ENCODE measurements at places on chromosomes 5 and 9.

GRCh38 chr9:19009391-19009965 is 23.5 kb downstream of the SAXO1 start:
- peak overlapping the region; percentile 38 for H3K27ac ChIP-seq
- DNase-seq: no peak
- no peaks in the 10 kb centered on the region for H3K36me3 ChIP-seq
- no peaks in the 10 kb centered on the region for H3K4me1 ChIP-seq
- H3K27me3 ChIP-seq: no peaks in the 10 kb centered on the region

GRCh38 chr5:19753579-19753978 is 234.4 kb downstream of the CDH18 start:
- no peak overlapping the region for H3K4me3 ChIP-seq
- H3K36me3 ChIP-seq: no peaks in the 10 kb centered on the region
- H3K4me1 ChIP-seq: no peaks in the 10 kb centered on the region
- no peak overlapping the region for H3K27ac ChIP-seq

- no peak for DNase-seq
- no peak overlapping the region for H3K4me3 ChIP-seq
- no peaks in the 10 kb centered on the region for H3K27me3 ChIP-seq
These were observed 247.9 kb downstream of the TRPM3 start for GRCh38 chr9:70873506-70873905.

DNA sequence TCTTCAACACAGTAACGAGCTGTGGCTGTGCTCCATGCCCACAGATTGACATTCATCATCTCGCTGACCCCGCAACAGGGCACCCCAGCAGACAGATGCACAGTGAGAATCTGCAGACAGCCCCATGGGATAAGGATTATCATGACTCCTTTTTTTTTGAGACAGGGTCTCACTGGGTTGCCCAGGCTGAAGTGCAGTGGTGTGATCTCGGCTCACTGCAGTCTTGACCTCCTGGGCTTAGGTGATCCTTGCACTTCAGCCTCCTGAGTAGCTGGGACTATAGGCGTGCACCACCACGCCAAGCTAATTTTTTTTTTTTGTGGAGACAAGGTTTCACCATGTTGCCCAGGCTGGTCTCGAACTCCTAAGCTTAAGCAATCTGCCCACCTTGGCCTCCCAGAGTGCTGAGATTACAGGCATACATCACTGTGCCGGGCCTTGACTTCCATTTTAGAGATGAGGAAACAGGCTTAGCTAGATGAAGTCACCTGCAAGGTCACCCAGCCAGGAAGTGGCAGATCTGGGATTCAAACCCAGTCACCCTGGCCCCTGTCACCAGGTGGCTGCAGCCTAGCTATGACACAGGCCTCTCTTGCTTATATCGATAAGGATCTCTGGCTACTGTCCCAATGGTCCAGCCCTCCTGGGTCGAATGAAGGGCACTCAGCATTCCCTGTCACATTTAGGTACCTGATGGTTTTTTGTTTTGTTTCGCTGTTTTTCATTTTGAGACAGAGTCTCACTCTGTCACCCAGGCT is 5.1 kb downstream of the AIF1L start:
- no peaks in the 10 kb centered on the region for H3K36me3 ChIP-seq
- no peaks in the 10 kb centered on the region for H3K27me3 ChIP-seq
- no peak overlapping the region for H3K27ac ChIP-seq
- no peak overlapping the region for H3K4me3 ChIP-seq
- H3K4me1 ChIP-seq: no peaks in the 10 kb centered on the region

DNA sequence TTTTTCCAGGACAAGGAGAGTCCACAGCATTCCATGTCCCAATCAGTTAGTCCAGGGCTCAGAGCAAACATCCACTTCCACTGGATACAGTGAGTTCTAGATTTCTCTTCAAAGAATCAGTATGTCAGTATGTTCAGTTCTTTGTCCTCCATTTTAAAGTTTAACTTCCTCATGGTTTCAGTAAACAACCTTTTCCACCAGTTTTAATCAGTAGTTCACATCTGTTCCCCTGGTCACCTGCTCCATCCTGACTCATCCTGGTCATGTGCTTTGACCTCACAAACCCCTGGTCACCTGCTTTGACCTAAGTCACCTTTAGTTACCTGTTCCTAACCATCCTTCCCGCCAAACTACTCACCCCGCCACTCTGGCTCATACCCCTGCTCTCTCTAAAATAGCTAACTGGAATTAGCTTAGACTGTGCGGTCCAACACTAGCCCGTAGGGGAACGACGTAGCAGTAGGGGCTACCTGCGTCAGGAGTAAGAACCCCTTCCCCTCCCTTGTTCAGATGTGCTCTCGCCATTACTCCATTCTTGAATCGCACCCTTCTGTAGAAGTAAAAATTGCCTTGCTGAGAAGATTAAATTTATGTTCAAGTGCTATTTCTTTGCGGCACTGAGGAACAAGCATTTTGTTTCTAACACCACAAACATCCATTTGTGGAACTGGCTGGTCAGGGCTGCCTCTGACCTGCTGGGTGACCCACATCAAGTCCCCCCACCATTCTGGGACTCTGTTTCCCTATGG is 5.5 kb downstream of the ENG start:
- H3K27ac ChIP-seq: peak overlapping the region; percentile 89
- H3K36me3 ChIP-seq: no peaks in the 10 kb centered on the region
- no peak overlapping the region for H3K4me3 ChIP-seq
- H3K27me3 ChIP-seq: no peaks in the 10 kb centered on the region
- no peaks in the 10 kb centered on the region for H3K4me1 ChIP-seq

DNA sequence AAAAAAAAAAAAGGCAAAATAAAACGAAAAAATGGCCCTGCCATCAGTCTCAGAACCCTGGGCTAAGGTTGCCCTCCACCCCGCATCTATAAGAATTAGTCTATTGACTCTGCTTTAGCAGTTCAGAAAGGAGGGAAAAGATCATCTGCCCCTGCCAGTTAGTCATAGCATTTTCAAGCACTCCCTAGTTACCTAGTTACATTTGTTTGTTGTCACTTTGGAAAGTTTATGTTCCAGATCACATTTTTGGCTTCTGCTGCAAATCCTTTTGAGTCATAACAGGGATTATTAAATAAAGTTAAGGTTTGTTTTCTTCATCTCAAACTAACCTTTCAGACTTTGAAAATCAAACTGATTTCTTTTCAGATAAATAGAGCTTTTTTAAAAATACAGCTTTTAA is 52.1 kb downstream of the AQP7 start:
- no peak overlapping the region for H3K4me3 ChIP-seq
- H3K27ac ChIP-seq: peak overlapping the region; percentile 77
- no peaks in the 10 kb centered on the region for H3K36me3 ChIP-seq
- DNase-seq: no peak
- no peaks in the 10 kb centered on the region for H3K4me1 ChIP-seq

- DNase-seq: no peak
- H3K27me3 ChIP-seq: no peaks in the 10 kb centered on the region
- no peaks in the 10 kb centered on the region for H3K4me1 ChIP-seq
- H3K27ac ChIP-seq: no peak overlapping the region
- H3K4me3 ChIP-seq: no peak overlapping the region
These were observed 373.0 kb downstream of the AGTPBP1 start for GRCh38 chr9:85368781-85369180.

- peaks cover 3% of the 10 kb centered on the region for H3K36me3 ChIP-seq
- H3K27ac ChIP-seq: no peak overlapping the region
- no peaks in the 10 kb centered on the region for H3K4me1 ChIP-seq
These were observed 142.9 kb upstream of the POU5F2 start for GRCh38 chr5:93884254-93884653.

GRCh38 chr5:105238561-105238960 is 1676.0 kb upstream of the NUDT12 start:
- H3K27ac ChIP-seq: no peak overlapping the region
- H3K27me3 ChIP-seq: no peaks in the 10 kb centered on the region
- no peak overlapping the region for H3K4me3 ChIP-seq
- no peak for DNase-seq
- H3K36me3 ChIP-seq: no peaks in the 10 kb centered on the region
- H3K4me1 ChIP-seq: no peaks in the 10 kb centered on the region

- H3K27me3 ChIP-seq: no peaks in the 10 kb centered on the region
- DNase-seq: no peak
- H3K4me3 ChIP-seq: no peak overlapping the region
- H3K36me3 ChIP-seq: no peaks in the 10 kb centered on the region
These were observed 7.0 kb upstream of the IZUMO3 start for GRCh38 chr9:24552526-24553182.

GRCh38 chr5:113526421-113526820 is 12.9 kb downstream of the YTHDC2 start:
- DNase-seq: no peak
- H3K27me3 ChIP-seq: no peaks in the 10 kb centered on the region
- no peaks in the 10 kb centered on the region for H3K36me3 ChIP-seq
- H3K27ac ChIP-seq: no peak overlapping the region
- no peaks in the 10 kb centered on the region for H3K4me1 ChIP-seq

- H3K4me3 ChIP-seq: no peak overlapping the region
- H3K27me3 ChIP-seq: no peaks in the 10 kb centered on the region
These were observed 119.3 kb upstream of the WWC1 start for GRCh38 chr5:168171901-168172759.

- H3K4me1 ChIP-seq: no peaks in the 10 kb centered on the region
- no peaks in the 10 kb centered on the region for H3K27me3 ChIP-seq
- DNase-seq: no peak
- H3K36me3 ChIP-seq: no peaks in the 10 kb centered on the region
These were observed 81.0 kb upstream of the SLC25A51 start for GRCh38 chr9:37984672-37985611.

GRCh38 chr5:124740071-124740470 is 6.4 kb downstream of the ZNF608 start:
- H3K27me3 ChIP-seq: no peaks in the 10 kb centered on the region
- no peak overlapping the region for H3K27ac ChIP-seq
- H3K4me3 ChIP-seq: no peak overlapping the region
- no peak for DNase-seq
- no peaks in the 10 kb centered on the region for H3K36me3 ChIP-seq

- no peaks in the 10 kb centered on the region for H3K27me3 ChIP-seq
- no peaks in the 10 kb centered on the region for H3K36me3 ChIP-seq
- no peaks in the 10 kb centered on the region for H3K4me1 ChIP-seq
- peak overlapping the region; percentile 52 for H3K27ac ChIP-seq
- no peak for DNase-seq
These were observed 9.1 kb downstream of the PDCL start for GRCh38 chr9:122819326-122819725.

- no peak for DNase-seq
- H3K4me1 ChIP-seq: no peaks in the 10 kb centered on the region
- H3K27ac ChIP-seq: no peak overlapping the region
- H3K4me3 ChIP-seq: no peak overlapping the region
- no peaks in the 10 kb centered on the region for H3K27me3 ChIP-seq
These were observed 284.5 kb upstream of the POU5F2 start for GRCh38 chr5:94025788-94026473.

DNA sequence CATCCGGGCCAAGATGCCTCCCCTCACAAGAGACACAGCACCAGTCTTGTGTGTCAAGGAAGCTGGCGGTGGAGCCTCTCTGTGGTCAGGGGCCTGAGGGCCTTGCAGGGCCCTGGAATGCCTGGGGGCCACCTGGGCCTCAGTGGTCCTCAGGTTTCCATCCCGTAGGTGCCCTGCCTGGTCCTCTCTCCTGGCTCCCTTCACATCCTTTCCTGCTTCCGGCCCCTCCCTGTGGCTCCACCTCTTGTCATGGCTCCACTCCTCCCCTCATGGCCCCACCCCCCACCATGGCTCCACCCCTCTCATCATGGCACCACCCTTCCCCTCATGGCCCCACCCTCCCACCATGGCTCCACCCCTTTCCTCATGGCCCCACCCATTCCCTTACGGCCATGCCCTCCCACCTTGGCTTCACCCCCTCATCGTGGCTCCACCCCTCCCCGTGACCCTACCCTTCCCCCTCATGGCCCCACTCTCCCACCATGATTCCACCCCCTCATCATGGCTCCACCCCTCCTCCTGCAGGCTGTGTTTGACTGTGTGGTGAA is 175.8 kb downstream of the CACNA1B start:
- H3K36me3 ChIP-seq: no peaks in the 10 kb centered on the region
- H3K4me3 ChIP-seq: no peak overlapping the region

DNA sequence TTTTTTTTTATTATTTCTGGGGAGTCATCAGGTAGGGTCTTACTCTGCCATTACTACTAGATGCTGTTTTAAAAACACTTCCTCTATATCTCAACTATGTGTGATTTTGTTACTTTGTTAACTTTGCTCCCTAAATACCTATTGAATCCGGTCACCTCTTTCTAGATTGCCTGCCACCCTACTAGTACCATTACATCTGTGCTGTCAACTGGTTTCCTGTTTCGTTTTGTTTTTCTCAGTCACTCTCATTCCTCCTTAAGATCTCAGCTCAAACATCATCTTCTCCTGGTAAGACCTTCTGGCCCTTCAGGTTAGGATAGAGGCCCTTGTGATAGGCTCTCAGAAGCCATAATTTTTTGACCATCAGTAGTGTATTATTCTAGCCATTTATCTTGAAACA is 324.2 kb upstream of the ATP10B start:
- H3K36me3 ChIP-seq: no peaks in the 10 kb centered on the region
- H3K4me1 ChIP-seq: no peaks in the 10 kb centered on the region
- no peak for DNase-seq
